RWPE1 (cell line): ENCODE measurements at places on chromosomes 6 and 20.
A peak's percentile ranks its signal among the peaks of the same experiment; 100 is the strongest.

DNA sequence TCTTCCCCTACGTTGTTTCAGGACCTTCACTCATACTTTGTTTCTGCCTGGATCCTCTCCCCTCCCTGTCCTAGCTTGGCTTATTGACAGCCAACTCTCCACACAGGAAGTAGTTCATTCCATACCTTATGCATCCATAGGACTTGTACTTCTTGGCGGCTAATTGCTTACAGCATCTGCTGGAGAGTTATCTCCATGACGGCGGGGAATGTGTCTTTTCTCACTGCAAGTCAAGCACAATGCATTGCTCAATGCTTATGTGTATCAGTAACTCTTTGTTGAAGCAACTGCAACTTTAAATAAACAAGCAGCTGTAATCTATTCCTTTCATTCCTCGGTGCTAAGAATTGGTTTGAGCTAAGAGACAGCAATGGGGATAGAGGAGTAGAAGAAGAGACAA, 551.3 kb upstream of the EPHA7 start:
- no peak for DNase-seq

- DNase-seq: peak; percentile 34
Observed at GRCh38 chr6:133553652-133554051, 312.5 kb downstream of the EYA4 start.

DNA sequence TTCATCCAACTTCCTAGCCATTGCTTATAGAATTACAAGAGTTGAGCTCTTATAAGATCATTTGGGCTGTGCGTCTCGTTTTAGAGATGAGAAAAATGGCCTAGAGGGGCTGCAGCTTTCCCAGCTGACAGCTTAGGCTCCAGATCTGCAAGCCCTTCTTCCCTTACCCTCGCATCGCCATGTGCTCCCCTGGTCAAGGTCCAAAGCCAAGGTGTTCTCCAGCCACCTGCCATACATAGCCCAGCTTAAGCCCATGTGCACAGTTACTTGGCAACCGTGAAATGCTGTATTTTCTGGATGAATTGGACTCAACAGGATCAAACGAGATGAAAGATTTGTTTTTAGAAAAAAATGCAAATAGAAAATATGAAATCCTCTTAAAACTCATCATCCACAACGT, 7.9 kb downstream of the MAP3K4 start:
- DNase-seq: no peak

GRCh38 chr6:111606620-111607115, 990 bp upstream of the TRAF3IP2 start:
- no peak for DNase-seq

DNA sequence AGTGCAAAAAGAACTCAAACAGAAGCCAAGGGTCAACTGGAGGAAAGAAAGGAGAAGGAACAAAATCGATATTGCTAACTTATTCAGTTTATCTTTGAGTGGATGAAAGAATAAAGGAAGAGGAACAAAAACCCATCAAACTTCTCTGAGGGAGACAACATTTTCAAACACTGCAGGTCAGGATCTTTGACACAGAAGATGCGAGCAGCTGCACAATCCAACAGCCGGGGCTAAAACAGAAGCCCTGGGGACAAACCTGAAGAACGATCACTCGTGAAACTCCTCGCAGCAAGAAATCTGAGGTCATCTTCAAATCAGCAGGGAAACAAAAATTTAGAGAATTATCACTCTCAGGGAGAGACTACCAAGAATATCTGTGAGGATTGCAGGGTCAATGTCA, 14.2 kb downstream of the SLC23A2 start:
- DNase-seq: no peak

DNA sequence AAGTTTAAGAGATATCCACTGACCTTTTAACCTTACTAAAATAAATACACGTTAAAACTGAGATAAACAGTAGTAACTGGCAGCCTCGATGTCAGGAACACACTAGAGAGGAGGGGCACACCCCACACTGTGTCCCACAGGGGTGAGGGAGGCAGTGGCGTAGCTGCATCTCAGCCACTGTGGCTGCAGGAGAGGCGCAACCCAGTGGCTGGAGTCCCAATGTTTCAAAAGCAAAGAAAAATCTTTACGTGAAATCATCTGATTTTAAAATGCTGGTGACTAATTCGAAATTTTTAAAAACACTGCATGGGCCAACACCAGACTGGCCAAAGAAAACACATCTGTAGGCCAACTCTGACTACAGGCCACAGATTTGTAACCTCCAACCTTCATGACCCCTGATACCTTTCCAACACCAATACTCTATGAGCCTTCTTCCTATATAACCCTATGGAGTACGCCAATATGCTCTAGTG, 54.7 kb downstream of the TRAM2 start:
- DNase-seq: no peak

GRCh38 chr6:34056305-34057108, 89.4 kb downstream of the GRM4 start:
- DNase-seq: peak; percentile 45

- DNase-seq: peak; percentile 49
Observed at GRCh38 chr6:86937219-86938079, at the start of gene HTR1E. Gene HTR1E, plus strand, starts transcription at chr6:86937528. Its CDS starts 77,807 bp downstream, at chr6:87015335.

DNA sequence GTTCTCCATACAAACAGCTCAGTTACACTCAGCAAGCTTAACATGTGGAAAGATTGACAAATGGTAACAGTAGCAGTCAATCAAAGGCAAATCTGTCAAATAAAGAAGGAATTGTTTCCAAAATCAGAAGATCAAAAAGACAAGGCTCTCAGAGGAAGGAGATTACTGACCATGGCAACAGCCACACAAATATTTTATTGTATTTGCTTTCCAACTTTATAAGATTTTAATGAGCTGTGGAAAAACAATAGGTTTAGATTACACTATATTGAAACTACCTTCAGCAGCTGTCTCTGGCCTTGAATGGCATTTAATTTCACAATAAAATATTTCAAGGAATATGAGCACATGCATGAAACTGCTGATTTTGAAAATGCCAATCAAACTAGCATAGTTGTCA, 1143.9 kb upstream of the GJE1 start:
- no peak for DNase-seq

- no peak for DNase-seq
Observed at GRCh38 chr20:22791396-22791795, 207.0 kb upstream of the FOXA2 start.

GRCh38 chr6:82364087-82365015, 734 bp downstream of the TPBG start:
- peak; percentile 66 for DNase-seq

- DNase-seq: no peak
Observed at GRCh38 chr6:86949771-86950170, 12.4 kb downstream of the HTR1E start.

DNA sequence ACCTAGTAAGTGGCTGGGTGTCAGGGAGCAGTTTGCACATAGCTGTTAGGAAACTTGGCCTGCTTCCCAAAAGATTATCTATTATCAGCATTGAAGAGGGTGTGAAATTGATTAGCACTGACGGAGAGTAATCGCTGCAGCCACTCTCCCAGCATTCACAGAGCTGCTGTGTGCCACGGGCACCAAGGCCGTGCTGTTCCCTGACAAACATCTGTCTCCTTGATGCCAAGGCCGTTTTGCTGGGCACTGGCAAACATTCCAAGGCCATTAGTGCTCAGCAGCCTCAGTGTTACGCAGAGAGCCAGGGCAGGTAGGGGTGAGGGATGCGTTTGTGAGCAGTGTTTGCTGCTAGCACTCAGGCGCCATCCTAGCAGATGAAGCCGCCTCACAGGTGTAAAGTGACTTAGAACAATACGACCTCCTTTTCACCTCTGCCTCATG, 57.7 kb upstream of the VSTM2L start:
- no peak for DNase-seq

GRCh38 chr6:86153521-86153920, 510.8 kb upstream of the SYNCRIP start:
- no peak for DNase-seq

GRCh38 chr20:55586610-55587009, 418.7 kb downstream of the CBLN4 start:
- DNase-seq: no peak

GRCh38 chr20:51341581-51341980, 200.9 kb downstream of the NFATC2 start:
- DNase-seq: no peak

GRCh38 chr6:46967826-46968349, 46.1 kb upstream of the ADGRF5 start:
- DNase-seq: no peak

DNA sequence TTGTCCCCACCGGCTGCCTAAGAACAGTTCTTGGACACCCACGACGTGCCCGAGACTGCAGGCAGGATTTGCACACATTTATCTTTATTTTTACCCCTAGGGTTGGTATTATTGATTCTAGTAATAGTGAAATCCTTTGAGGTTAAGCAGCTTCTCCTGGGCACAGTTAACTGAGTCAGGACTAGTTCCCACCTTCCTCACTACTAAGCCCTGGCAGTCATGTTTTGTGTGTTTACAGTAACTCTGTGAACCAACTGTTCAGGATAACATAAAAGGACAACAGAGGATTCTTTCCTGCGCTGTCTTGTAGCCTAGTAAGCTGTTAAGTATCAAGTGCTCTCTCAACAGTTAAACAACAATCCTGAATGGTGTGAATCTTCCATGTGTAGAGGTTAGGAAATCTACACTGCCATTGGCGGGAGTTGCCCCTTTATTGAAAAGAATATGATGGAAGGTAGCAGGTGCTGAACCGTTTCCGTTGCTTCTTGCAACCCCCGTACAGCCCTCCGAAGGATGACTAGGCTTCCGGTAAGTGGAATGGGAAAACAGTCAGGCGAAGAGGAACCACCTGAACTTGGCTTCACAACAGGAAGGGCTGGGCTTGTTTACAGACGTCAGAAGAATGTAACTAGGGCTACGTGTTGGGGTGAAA, 979 bp upstream of the SOD2 start:
- DNase-seq: peak; percentile 71

- no peak for DNase-seq
Observed at GRCh38 chr6:134849920-134850447, 99.9 kb downstream of the ALDH8A1 start.

DNA sequence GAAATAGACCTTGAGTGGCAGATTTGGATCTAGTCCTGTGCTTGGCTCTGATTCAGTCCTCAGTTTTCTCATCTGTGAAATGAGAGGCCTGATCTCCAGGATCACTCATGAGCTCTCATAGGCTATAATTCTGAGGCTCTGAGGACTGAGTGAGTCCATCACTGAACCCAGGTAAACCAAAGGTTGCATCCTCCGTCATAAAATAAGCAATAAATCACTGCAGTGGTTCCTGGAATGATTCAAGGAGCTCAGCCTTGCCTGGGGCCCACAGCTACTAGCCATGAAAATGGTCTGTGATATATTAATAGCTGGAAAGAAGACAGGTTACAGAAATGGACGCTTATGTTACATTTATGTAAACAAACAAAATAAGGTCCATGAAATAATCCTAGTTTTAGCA, 124.8 kb downstream of the MAP3K7 start:
- no peak for DNase-seq

DNA sequence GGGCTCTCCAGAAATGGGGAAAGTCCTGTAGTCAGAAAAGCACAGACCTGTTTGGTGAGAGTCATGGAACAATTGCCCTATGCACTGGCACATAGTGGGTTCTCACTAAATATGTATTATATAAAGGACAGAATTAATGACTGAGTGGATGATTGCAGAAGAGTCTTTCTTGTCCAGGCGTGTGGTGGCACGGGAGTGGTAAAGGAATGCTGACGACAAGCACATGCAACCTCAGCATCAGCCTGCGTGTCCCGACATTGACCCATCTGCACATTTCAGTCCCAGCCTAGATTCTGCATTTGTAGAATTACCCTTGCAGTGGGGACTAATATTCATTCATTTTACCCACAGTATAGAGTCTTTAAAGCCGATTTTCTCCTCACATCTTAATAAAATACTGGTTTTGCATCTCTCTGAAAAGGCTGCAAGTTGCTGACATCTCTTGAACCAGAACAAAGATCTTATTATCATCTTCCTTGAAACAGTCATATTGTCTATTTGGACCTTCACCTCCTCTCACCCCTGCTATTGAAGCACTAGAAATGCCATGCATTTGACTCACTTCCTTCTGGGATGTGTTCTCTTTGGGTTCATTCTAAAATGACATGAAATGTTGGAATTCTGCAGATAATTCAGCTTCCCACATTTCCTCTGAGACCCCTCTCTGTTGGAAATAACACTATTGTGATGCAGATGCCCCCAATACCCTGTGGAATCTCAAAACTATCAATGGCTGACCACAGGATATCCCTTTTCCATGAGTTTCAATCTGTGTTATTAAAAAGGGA, 883.6 kb upstream of the FLRT3 start:
- peak; percentile 50 for DNase-seq

DNA sequence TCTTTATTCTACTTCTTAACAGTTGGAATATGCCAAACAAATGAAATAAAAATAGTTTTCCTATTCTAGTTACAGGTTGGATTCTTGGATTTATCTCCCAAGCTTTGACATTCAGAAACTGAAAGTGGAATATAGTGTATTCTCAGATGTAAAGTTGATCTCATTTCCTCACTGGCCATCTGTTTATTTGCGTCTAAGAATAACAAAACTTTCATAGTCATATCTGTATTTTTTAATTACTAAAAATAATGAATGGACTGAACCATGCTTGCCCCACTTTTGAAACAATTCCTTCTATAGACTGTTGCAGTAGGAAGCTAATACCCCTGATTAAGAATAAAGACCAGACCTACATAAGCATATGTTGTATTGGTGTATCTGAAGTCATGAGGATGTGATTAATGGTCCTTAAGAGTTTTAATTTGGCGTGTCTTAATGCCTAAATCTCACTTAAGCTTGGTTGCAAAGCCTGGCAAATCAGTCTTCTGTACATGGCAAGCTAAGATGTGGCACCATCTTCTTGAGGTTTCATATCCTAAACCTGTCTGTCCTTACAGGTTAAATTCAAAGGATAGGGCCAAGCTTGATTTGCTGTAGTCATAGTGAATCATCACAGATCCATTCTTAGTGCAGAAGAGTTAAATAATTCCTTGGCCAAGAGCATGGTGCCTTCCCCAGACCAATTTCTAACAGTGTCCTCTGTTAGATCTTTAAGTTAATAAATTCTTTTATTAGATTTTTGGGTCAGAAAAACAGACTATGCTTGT, 58.9 kb downstream of the FOXO3 start:
- peak; percentile 57 for DNase-seq

- no peak for DNase-seq
Observed at GRCh38 chr6:138971601-138972000, 16.5 kb downstream of the REPS1 start.

GRCh38 chr6:7304821-7305220, 8.2 kb downstream of the SSR1 start:
- DNase-seq: no peak

DNA sequence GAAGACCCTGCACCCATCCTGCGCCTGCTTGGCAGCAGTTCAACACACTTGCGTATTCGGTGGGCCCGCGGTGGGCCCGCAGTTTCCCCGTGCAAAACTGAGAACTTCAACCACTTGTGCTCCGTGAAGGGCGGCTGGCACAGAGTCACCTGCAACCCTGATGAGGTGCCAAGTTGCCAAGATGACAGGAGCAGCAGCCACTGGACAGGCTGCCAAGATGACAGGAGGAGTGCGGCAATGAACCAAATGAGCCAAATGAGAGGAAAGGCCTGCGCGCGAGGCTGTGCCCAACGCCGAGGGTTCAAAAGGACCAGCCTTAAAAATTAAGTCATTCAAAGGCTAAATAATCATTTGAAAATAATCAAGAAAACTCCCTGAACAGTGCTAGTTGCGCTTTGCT, 20.1 kb downstream of the DIDO1 start:
- DNase-seq: no peak

GRCh38 chr20:22717466-22717865, 133.1 kb upstream of the FOXA2 start:
- peak; percentile 36 for DNase-seq

- DNase-seq: no peak
Observed at GRCh38 chr20:22368235-22368634, 216.1 kb downstream of the FOXA2 start.

- no peak for DNase-seq
Observed at GRCh38 chr20:18858816-18859215, 45.2 kb downstream of the SCP2D1 start.

- DNase-seq: peak; percentile 88
Observed at GRCh38 chr20:44643596-44644229, 7.8 kb downstream of the ADA start.
